ENCODE measurements at places on chromosomes 2 and 18.
A peak's percentile ranks its signal among the peaks of the same experiment; 100 is the strongest.

DNA sequence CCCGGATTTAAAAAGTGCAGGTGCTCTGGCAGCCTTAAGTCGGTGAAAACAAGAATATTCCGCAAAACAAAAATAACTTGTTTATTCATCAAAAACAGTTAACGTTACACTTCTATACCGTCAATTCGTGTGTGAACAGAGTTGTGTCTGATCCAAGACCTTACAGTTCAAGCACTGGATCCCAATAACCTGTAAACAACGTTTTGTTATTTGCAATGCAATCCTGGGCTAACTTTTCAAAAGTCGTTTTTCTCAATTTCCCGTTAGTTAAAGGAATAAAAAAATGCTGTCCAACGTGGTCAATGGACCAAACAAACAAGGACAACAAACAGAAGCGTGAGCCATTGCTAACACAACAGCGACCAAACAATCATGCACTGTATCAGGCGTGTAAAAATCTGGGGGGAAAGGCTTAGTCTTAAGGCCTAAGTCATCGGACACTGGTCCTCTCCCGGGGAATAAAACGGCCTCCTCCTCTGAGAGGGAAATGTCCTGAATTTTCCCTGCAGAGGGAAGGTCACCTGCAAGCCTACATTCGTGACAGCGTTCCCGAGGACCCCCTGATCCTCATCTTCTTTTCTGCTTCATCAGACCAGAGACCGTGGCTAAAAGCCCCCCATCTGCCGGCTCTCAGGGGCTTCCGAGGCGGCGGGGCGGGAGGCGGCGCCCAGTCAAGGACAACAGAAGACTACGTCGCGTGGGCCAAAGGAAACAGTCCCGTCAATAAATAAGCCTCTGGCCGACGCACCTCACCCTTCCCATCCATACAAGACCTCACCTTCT is 490 bp downstream of the NDUFS1 start:
- DNase-seq, result no peak

- DNase-seq, result no peak
Measured at GRCh38 chr2:23273786-23274185, 111.2 kb upstream of the KLHL29 start.

- no peak for DNase-seq
Measured at GRCh38 chr2:2739231-2739795, 408.2 kb upstream of the MYT1L start.

GRCh38 chr2:178204977-178205376 is 10.7 kb downstream of the OSBPL6 start:
- DNase-seq, result no peak

GRCh38 chr2:64808092-64808491 is 154.4 kb upstream of the SERTAD2 start:
- no peak for DNase-seq

DNA sequence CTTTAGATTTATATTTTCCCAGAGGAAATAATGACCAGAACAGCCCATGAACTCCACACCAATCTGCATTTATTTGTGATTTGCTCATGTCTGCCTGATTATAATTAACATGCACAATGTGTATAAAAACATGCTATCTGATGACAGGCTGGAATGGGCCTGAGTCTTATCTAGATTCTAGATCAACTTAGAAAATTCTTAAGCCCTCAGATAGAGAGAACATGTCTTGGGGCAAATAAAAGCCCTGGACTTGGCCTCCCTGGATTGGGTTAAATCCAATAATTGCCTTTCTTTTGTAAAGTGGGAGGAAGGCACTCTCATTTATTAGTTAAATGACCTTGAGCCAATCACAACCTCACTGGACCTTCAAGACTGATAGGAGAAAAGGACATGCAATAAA is 61.8 kb downstream of the EVA1A start:
- DNase-seq, result no peak

DNA sequence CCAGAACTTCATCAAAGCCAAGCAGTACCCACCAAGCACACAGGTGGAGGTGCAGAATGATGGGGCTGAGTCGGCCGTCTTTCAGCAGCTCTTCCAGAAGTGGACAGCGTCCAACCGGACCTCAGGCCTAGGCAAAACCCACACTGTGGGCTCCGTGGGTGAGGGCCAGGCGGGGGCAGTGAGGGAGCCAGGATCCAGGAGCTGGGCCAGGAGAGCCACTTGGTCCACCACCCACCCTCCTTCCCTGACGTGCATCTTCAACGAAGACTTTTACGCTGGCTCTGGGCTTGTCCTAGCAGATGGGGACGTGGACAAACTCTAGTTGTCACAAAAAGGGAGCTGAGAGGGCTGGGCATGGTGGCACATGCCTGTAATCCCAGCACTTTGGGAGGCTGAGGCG is 11.8 kb downstream of the VIL1 start:
- no peak for DNase-seq

DNA sequence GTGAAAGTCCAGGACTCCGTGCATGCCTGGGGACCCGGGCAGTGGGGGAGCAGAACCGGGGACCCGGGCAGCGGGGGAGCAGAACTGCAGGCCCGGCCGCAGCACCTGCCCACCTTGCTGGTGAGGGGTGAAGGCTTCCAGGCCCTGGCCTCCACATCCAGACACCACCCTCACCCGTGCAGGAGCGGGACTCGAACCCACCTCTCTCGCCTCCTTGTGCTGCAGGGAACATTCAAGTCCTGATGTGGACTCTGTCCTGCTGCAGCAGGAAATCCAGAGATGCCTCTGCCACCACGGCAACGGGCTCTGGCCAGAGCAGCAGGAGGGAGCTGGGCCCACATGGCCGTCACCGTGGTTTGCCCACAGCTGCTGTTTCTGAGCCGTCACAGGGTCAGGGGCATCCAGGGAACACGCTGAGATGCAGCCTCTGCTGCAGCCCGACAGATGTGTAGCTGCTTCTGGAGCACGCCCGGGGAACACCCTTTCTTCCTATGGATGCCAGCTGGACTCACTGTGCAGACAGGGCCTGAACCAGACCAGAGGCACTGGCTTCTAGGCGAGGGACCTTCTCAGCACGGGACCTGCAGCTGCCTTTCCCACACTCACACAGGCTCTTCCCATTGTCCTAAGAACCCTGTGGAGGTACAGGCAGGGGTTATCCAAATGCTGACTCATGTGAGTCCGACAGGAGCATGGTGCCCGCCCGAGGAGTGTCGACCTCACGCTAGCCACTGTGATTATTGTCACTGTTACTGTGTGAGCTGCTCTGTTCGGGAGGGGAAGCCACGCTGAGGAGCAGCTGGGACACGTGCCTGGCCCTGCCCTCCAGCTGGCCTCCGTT is 89.2 kb upstream of the CTDP1 start:
- no peak for DNase-seq

- DNase-seq, result peak; percentile 46
Measured at GRCh38 chr2:73859721-73860586, 31.2 kb downstream of the STAMBP start.

- DNase-seq, result no peak
Measured at GRCh38 chr2:31430439-31431165, 16.1 kb upstream of the XDH start.

DNA sequence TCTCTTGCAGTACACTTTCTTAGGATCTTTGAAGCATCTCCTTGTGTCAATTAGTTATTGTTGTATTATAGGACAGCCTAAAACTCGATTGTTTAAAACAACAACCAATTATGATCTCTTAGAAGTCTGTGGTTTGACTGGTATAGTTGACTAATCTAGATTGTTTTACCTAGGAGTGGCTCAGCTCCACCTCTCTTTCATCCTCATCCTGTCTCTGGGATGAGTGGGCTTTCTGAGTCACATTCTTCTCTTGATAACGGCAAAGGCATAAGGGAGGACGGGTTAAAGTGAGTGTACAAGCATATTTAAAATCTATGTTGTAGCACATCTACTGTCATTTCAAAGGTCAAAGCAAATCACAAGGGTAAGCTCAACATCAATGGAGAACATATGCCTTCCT is 102.3 kb upstream of the GULP1 start:
- DNase-seq, result no peak

DNA sequence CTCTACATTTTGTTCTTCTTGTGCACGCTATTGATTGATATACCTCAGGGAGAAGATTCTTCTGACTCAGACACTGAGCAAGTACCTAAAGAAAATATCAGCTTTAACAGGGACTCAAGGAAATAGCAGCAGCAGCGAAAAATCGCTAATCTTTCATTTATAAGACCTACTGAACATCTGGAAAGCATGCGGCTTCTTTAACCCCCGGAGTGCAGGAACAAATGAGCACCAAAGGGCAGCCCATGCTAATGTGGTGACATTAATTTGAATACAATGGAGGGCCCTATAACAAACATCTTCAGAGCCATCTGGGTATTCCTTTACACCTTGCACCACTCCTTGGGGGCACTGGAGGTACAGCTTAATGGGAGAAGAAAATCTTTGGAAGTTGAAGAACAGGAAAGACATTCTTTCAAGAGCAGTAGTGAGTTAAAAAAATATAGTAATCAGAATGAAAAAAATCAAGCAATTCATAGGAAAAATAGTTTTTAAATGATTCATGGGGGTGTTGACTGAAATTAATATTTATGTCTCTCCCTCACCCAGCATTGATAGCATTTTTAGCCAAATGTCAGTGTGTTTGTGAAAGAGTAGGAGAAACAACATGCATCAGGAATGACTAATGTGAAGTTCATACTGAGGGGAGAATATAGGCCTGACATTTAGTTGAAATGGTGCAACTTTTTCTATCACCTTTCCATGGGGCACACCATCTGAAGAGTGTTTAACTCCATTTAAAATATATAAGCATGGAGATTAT is 281.7 kb downstream of the HRH4 start:
- no peak for DNase-seq

DNA sequence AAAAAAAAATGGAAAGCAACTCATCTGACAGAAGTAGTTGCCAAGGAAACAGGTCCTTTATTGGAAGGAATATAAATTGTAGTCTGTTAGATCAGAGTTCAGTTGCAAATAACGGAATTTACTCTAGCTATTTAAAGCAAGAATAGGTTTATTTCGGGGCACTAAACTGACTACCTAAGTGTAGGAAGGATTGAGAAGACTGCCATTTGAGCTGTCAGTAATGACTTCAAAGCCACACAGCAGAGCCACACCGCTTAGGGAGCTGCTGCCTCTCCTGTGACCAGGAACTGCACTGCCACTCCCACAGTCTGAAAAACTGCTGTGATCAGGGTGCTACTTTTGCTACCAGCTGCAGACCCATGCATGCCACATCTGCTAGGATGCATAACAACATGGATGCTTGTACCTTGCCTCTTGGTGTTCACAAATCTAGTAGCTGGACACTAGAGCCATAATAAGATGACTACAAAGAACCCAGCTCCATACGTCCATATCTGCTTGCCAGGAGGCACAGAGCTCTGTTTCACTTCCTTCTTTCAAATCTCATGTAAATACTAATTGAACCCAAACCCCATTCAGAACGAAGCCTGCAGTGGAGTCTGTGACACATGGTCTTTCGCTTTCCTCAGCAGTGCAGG is 2.2 kb downstream of the DSG2 start:
- no peak for DNase-seq

DNA sequence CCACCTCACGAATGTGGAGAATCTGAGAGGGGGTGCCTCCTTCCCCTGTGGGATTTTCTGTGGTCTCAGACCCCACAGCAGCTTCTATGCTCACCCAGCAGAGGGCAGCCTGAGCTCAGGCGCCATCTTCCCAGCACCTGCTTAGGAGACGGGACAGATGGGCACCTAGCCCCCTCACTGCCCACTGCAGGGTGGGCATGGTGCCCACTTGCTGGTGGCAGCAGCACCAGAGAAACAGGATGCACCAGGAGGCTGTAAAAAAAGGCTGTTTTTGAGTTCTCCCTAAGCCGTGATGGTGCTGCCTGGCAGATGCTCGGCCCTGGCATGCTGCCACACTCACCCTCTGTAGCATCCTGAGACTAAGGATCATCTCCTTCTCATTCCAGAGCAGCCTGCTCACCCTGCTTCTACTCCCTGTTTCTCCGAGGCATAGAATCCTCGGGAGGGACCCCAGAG is 19.1 kb upstream of the SLC20A1 start:
- DNase-seq, result peak; percentile 73

Measured in Panc1 (cell line).